Lower leg skin (tissue), 4 donors: ENCODE measurements at places on chromosomes 3 and 15.

- peak; percentile 84 for DNase-seq
Measured at GRCh38 chr15:90191794-90192509, 9.2 kb upstream of the SEMA4B start.

GRCh38 chr15:91468871-91469580 lies 369.0 kb downstream of the SV2B start:
- no peak for DNase-seq

DNA sequence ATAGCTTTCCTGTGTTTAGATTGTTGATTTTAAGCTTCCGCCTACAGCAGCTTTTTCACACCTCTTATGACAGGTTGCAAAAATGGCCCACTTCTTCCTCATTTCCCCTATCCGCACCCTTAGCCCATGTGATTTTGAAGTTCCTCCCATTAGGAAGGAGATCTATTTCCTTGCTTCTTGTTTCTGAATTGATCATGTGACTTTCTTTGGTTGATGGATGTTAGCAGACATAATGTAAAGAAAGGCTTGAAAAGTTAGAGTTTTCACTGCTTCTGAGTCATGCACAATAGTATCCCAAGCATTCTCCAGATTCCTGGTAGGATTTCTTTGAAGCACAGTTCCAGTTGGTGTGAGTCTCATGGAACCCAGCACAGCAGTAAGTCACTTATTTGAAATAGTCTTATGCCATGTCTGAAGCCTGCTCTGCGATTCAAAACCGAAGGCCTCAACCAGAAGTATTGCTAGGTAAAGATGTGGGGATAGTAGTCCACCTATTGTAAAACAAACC lies 76.6 kb downstream of the EDEM1 start:
- DNase-seq, result no peak

DNA sequence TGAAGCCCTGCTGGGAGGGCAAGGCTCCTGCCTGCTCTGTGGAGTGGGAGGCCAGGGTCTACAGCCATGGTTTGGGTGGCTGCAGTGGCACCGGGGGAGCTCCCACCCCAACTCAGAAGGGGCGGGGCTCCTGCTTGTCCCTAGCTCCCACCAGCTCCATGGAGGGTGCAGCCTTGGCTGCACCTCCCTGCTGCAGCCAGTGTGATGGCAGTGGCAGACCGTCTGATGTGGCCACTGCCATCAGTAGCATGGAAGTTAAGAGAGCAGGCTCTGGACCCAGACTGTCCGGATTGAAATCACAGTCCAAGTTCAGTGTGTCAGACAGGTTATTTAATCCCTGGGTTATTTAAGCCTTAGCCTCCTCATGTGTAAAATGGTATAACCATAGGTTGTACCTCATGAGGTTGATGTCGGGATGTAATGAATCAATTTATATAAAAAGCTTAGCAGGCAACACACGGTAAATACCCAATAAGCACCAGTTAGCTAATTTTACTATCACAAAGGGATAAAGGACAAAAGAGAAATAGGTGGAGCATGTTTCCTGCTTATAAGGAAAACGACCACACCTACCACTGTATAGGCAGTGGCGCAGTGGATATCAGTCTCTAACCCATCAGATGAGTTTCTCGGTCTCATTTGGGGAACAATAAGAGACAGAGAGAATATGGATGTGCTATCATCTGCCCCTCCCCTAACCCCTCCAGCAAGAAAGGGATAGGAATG lies 13.1 kb upstream of the NR1I2 start:
- DNase-seq, result peak; percentile 26

- no peak for DNase-seq
Measured at GRCh38 chr3:57118254-57118653, 46.9 kb downstream of the IL17RD start.

DNA sequence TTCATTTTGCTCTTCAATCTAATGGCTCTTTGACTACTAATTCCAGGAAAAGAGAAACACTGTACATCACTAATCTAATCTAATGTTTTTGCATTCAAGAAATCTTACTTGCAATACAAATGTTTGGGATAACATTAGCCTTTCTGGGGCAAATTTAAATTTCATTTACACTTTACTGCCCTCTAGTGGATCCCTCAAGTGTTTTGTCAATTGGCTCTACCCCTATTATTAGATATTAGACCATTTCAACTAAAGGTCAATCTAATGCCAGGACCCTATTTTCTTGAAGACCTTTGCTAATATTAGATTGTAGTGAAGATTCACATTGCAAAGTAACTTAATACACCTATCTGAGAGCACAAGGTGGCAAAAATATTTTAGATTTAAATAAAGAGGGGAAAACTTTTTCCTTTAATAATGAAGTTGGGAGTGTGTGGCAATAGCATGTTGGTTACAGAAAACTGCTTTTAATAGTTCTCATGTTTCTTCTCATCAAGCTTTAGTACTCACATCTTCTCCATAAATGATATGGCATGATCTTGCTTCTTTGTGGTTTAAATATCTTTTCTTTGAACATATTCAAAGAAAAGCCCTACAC lies 5.0 kb downstream of the C2CD4A start:
- no peak for DNase-seq

- no peak for DNase-seq
Measured at GRCh38 chr15:33242669-33243191, 48.2 kb upstream of the FMN1 start.

DNA sequence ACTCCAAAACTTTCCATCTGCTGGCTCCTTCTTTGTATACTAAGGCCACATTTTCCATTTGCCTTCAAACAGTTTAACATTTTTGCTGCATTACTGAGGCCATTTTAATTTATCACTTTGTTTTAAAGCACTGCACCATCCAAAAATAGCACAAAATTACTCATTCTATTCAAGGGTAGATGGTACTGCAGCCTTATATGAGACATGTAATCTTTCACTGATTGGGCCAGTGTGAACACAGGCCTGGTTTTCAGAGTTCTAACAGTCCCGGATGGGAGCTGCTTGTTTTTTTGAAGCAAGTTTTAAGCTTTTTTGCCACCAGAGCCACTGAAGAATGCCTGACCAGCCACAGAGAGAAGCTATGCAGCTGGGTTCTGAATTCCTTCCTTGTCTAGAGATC lies 172.3 kb upstream of the TSC22D2 start:
- DNase-seq, result no peak

DNA sequence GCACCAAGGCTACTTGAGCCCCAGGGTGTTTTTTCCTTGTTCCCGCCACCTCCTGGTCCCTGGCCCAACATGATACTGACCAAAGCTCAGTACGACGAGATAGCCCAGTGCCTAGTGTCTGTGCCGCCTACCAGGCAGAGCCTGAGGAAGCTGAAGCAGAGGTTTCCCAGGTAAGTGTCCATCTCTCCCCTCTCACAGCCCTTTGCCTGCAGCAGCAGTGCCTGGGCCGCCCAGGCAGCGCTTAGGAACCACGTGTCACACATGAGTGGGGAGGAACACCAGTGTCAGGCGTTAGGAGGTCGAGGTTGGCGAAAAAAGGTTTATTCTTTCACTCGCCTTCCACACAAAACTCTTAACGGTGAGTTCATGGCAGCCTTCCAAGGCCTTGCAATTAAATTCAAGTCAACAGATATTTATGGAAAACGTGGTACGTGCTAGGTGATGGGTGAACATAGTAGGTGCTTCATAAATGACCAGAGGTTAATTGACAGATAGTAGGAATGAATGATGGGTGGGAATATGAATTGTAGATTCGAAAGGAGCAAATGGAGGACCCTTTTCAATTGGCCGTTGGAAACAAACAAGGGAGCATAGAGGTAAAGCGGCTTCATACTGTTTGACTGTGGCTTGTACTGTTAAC lies 486 bp downstream of the CDIN1 start:
- DNase-seq, result no peak

DNA sequence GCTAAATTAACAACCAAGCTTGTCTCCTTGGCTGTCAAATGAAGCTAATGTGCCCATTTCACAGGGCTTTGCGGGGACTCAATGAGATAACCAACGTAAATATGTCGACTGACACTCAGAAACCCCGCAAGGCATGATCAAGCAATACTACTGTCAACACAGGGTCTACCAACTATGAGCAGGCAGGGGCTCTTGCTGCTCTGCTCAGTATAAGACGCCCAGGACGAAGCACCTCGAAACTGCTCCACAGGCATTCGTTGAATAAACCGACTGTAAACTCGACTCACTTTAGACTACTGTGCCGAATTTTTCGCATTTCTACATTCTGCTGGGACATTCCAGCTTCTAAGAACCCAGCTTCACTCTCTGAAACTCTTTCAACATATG lies 55.0 kb downstream of the FEZF2 start:
- no peak for DNase-seq

DNA sequence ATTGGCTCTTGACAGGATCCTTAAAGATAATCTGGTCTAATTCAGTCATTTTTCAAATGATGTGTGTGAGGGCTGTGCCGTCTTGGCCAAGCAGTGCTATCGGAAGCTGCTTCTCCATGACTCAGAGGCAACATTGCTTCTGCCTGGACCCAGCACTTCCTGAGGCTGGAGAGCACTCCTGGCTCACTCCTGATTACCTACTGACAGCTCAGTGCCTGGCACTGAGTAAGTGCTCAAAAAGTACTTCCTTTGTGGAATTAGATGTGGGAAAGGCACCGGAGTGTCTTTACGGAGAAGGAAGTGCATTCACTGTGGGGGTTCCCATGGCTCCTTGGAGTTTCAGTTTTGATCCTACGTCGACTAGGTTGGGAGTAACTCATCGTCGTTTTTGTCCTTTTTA lies 86.9 kb upstream of the UBE3A start:
- no peak for DNase-seq

DNA sequence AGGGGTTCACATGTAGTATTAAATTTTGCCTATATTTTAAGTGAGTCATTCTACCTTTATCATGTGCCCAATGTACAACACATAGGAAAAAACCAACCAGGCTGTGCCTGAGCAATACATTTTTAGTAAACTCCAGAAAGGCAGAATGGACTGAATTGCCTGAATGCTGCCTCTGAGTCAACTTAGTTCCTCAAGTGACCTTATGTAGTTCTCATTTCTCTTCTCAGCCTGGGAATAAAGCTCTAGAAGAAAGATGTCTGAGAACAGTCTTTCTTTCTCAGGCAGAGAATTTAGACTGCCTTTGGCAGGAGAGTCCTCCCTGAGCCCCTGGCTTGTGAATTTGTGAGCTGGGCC lies 13.0 kb downstream of the ST3GAL6 start:
- DNase-seq, result no peak

- DNase-seq, result peak; percentile 97
Measured at GRCh38 chr3:172153335-172153861, 114.0 kb downstream of the FNDC3B start.

DNA sequence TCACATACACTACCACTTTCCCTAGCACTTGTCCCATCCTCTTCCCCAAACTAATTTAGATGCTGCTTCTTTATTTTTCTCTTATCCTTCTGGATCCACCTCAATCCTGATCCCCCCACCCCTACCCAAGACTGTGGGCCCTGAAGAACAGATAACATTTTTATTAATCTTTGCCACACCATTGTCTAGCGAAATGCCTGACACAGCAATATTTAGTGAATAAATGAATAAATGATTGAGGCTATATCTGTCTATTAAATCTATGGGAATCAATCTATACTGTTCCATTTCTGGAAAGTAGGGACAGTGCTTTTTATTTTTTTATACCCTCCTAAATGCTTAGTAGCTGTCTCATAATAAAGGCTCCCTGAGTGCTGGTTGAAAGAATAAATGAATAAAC lies 32.9 kb upstream of the LRRC3B start:
- DNase-seq, result no peak

- DNase-seq, result no peak
Measured at GRCh38 chr3:16975083-16975482, 90.3 kb downstream of the PLCL2 start.

- DNase-seq, result no peak
Measured at GRCh38 chr15:78675617-78676360, 34.8 kb upstream of the CHRNB4 start.

DNA sequence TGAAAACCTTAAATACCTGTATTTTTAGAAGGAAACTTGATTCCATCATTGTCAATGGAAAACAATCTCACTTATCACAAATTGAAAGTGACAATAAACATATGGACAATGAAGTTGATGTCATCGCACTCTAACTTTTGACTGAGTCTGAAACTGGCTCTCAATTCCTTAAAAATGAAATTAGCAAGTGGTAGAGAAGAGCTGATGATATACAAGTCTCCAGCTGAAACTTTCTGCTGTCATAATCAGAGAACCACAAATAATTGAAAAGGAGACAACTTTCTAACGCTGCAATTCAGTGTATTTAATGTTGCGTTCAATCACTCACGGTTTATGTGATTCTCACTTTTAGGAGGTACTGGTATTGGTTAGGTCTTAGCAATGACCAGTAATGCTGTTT lies 37.5 kb downstream of the EPHB1 start:
- no peak for DNase-seq

- DNase-seq, result no peak
Measured at GRCh38 chr3:163523375-163523774, 1554.9 kb downstream of the SI start.

DNA sequence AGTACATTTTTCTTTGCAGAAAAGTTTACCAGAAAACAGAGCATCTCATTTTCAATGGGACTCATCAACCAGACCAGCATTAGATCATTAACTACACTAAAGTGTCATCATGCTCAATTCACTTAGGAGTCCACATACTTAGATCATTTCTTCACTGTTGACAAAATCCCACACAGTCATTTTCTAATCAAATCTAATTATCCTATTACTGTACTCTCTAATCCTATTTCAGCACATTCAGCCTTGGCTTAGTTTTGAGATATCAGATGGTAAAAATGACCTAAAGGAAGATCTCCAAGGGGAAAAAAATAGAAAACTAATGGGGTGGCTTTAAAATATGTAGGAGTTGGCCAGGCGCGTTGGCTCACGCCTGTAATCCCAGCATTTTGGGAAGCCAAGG lies 5.2 kb upstream of the CTXN2 start:
- DNase-seq, result no peak

DNA sequence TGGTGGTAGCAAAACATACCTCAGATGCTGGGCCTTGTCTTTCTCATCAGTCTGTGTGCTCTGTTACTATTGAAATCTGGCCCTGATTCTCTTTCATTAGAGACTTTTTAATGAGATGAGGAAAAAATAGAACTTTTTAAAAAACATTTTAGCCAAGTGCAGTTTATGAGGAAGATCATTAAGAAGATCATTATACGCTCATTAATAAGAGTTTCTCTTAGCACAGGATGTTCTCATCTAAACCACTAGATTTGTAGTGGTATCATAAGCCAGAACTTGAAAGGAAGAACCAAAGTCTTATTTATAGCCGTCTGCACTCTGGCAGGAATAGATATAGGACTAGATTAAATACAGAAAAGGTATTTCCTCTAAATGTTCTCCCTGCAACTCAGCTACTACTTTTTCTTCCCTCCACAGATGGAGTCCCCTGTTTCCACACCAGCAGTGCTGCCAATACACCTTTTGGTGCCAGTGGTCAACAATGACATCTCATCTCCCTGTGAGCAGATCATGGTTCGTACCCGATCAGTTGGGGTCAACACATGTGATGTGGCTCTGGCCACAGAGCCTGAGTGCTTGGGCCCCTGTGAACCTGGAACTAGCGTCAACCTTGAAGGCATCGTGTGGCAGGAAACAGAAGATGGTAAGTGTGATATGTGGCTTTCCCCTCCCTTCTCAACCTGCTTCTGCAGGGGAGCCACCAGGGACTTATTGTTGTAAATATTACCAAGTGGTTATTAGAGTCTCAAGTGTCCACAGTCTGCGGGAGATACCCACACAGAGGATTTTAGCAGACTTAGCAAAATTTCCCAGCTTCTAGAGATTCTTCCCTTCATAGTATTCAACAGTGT lies 152.8 kb downstream of the RBPMS2 start:
- no peak for DNase-seq
